NCI-H1417 treated with DMSO at 0.1 percent for 48 hours (cell line): ENCODE measurements at places on chromosomes 11 and 22.

GRCh38 chr22:37809672-37810333, 2.1 kb downstream of the GCAT start:
- DNase-seq, result no peak

DNA sequence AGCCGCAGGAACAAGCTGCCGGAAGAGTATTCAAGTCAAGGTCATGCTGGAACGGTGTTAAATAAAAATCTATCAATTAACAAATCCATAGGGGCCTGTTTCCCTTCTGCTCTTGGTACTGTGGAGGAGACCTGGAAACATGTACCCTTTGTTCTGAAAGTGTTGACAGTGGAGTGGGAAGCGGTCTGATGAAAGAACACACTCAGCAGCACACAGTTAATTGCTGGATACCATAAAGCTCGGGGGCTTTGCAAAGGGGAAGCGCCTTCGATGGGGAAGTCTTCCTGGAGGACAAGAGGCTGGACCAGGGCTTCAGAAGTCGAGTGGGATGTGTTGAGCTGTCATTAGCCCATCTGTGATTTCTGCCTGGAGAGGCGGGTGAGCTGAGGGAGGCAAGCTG, 112.5 kb upstream of the CLPB start:
- DNase-seq, result peak; percentile 2

DNA sequence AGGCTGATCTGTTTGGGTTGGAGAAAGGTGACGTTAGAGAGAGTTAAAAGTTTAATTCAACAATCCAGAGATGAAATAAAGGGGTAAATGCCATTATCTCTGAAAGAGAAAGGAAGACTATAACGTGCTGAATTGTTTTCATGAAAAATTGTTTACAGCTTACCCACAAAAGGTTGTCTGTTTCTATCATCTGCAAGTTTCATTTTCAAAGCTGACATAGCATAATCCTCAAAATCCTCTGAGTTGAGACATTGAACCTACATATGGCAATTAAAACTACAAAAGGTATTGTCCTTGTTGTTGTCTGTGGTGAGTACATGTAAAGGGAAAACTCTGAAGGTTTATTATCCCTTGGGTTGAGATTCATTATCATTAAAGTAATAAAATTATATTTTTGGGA, 569.9 kb downstream of the LUZP2 start:
- no peak for DNase-seq

DNA sequence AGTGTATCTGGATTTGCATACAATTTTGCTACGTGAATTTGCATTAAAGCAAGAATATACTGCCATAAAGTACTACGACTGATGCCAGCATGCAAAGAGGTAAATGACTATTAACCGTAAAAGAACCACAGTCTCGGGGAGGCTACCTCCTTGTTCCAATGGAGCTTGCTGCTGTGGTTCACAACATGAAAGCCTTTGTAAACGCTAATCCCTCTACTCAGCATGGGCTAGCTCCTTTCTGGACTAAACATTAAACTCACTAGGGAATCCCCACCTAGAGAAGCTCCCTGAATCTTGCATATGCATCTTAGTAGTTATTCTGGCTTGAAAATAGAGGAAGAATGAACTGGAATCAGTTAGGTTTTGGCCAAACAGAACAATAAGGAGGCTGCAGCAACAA, 60.5 kb upstream of the ARHGAP32 start:
- no peak for DNase-seq

DNA sequence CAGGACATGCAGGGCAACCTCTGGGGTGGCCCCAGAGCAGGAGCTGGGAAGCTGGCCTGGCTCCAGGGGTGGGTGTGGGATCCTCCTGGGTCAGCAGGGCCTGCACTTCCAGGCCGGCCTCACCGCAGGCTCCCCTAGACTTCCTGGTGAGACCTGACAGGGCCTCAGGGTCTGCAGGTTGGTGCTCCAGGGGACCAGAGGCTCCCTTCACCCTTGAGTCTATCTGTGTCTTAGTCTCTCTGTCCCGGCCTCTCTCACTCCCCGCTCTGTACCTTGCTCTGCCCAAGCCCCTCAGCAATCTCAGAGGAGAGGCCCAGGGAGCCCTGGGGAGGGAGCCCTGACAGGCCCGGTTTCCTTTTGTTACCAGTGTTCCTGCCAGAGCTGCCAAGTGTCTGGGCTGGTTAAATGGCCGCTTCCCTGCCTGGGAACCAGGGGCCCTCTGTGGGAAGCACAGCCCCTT, 13.9 kb downstream of the CD82 start:
- DNase-seq, result no peak

DNA sequence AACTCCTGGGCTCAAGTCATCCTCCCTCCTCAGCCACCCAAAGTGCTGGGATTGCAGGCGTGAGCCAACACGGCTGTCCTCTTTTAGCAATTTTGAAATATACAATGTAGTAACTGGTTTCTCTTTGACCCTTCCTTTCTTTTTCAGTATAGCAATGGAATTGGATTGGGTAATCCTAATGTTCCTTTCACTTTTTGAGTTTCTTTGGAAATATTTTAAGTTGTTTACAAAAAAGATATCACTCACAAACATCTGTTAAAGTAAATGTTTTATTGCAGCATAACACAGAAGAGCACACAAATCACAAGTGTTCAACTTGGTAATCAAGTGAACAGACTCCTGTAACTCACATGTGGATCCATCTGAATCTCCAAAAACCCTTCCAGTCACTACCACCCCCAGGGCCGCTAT, 44.6 kb upstream of the EP300 start:
- no peak for DNase-seq

GRCh38 chr11:57487920-57488659, 27.4 kb downstream of the SLC43A1 start:
- DNase-seq, result no peak

- no peak for DNase-seq
These were observed 32.8 kb downstream of the FAM227A start for GRCh38 chr22:38623351-38623750.

DNA sequence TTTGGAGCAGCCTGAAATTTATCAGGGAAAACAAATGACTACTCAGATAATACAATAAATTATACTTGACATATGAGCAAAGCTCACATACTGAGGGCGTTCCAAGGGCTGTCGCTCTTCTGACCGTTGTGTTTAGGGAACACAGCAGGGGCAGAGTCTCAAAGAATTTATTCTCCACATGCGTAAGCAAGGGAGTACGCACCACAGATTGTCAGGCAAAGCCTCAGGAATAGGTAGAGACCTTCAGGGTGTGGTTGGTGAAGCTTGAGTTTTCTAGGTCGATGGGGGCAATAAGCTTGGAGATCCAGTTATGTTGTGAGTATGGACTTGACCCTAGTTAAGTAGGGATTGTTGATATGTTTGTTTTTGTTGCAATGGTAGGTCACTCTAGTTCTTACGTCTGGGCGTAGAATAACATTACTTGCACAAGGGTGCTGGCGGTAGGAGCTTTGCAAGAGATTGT, 830 bp downstream of the ACAT1 start:
- DNase-seq, result no peak

GRCh38 chr11:101327908-101328307, 198.3 kb upstream of the PGR start:
- no peak for DNase-seq

DNA sequence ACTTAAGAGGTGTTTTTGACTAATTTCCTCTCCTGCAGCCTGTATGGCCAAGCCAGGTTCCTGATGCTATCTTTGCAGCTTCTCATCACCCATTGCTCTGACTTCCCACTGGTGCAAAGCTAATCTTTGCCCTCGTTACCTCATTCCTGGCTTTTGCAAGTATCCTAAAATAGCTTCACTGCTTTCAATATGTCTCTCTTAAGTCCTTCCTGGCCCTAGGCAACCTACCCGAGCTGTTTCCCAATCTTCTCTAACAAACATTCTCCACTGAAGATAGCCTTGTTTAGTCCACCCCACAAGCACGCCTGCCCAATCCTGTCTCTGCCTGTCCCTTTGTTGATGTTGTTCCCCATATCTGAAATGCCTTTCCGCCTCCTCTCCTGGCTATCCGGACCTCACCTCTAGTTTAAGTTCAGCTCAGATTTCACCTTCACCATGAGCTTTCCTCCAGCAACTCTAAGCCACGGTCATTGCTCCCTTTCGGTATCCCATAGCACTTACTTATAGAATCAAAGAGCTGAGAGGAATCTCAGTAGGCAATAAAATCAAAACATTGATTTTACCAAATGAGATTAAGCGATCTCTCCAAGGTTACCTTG, 30.1 kb upstream of the CECR2 start:
- no peak for DNase-seq

DNA sequence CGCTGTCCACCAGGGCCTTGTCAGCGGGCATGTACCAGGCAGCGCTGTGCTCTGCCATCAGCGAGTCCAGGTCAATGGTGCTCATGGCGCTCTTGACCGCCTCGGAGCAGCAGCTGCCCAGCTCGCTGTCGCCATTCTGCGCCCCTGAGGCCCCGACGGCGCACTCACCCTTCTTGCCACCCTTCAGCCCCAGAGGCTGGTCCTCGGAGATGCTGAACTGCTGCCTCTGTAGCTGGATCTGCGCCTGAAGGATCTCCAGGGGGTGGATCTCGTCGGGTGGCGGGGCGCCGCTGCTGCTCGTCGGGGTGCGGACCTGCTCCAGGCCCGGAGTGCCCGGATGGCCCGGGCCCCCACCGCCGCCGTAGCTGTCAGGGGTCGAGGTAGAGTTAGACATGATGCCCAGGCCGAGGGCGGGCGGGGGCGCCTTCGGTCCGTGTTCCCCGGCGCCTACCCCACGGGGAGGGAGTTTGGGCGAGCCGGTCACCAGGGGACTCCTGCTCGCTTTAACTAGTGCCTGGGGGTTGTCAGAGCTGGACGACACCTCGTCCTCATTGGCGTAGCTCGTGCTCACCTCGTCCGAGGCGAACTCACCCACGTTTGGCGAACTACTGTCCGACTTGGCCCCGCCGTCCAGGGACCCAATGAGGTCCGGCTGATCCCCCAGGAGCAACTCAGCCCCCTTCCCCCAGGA, 4.6 kb downstream of the MN1 start:
- DNase-seq, result no peak

- no peak for DNase-seq
These were observed 62.5 kb downstream of the FEZ1 start for GRCh38 chr11:125433454-125434121.
